ENCODE measurements at places on chromosomes 4 and X.

GRCh38 chr4:109294006-109294405, 8.5 kb downstream of the COL25A1 start:
- no peak for DNase-seq

GRCh38 chr4:136390824-136391223, 1141.5 kb downstream of the PCDH18 start:
- no peak for DNase-seq

GRCh38 chrX:131746491-131746968, 202.7 kb downstream of the OR13H1 start:
- no peak for DNase-seq

DNA sequence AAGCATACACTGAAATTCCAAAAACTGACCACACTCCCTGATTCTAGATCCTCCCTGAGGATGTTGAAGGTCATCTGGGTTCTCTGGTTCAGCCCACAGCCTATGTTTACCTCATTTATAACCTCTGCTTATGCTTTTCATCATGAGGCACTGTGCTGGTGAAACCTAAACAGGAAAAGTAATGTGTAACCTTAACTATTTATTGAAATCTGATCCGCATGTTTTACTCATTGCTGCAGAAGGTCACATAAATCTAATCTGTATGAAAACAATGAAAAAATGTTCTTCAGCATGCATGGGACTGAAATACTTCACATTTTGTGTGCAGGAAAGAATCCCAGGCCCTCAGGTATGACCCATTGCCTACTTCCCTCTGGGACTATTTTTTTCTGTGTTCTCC, 30.3 kb downstream of the UCHL1 start:
- DNase-seq = no peak

DNA sequence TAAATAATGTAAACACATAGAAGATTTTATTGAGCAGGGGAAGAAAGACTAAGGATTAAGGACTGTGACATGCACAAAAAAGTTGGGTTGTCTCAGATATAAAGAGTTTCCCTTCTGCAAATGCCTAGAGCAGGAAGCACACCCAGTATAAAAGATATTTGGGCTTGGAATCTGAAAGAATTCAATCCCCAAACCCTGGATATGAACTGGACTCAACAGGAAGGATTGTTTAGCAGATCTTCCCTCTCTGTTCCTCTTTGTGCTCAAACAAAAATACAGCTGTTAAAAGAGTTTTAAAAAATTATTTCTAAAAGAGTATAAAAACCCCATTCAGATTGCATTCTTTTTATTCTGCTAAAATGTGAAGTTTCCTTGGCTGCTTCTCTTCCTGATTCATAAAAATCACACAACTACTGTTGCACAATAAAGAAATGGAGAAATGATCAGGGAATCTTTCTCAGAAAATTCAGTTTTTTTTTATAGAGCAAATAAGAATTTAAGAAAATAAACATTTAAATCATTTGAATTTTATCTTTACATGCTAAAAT, 71.4 kb downstream of the PDLIM5 start:
- DNase-seq = no peak
